ENCODE measurements at places on chromosomes 7 and 10.

GRCh38 chr10:107554333-107554732, 389.8 kb upstream of the SORCS1 start:
- no peak for DNase-seq

- no peak for DNase-seq
Measured at GRCh38 chr10:125105706-125106255, 54.6 kb downstream of the CTBP2 start.

GRCh38 chr10:93073539-93074146, at the start of gene CYP26A1:
CYP26A1 (plus strand) TSS chr10:93073893; CDS start chr10:93073935, 42 bp downstream.
- no peak for DNase-seq

GRCh38 chr7:101169838-101170551, 4.6 kb upstream of the VGF start:
- DNase-seq, result peak; percentile 83

- no peak for DNase-seq
Measured at GRCh38 chr10:101286248-101287046, 57.2 kb upstream of the LBX1 start.

DNA sequence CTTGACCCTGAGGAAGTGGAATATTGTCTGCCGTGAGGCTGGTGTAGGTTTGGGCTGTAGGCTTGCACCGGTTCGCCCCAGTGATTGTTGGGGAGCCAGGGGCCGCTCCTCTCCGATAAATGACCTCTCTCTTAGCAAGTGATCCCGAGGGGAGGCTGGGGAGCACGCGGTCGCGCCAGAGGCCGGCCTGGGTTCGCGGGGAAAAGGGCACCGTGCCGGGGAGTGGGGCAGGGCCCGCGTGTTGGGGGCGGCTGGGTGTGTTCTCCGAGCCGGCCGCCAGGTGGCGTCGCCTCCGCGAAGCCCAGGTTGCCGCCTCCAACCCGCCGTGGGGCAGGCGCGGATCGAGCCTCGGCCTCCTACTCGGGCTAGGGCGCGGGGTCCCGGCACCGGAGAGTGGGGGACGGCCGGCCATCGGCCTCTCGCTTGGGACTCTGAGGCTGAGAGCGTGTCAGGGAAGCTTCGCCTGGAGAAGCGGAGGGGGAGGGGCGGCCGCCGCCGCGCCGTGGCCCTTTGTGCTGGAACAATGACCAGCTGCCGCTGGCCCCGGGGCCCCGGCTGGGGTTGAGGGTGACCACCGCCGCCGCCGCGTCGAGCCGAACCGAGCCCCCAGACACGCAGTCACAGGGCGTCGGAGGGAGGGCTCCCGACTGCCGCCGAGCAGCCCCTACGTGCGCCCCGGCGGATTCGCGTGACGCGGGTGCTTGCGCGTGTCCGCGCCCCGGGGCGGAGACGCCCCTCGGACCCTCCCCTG, 442 bp upstream of the LZTS2 start:
- peak; percentile 80 for DNase-seq

GRCh38 chr10:7565871-7566270, 100.9 kb downstream of the ITIH5 start:
- DNase-seq, result no peak

- no peak for DNase-seq
Measured at GRCh38 chr7:45890902-45891461, 2.7 kb downstream of the IGFBP1 start.

- DNase-seq, result no peak
Measured at GRCh38 chr10:52756966-52757365, 15.6 kb downstream of the MBL2 start.

All from stimulated activated CD4-positive, alpha-beta T cell treated with anti-CD3 and anti-CD28 coated beads, Interleukin-4, amount 100 ng/mL, for 1 hour (primary cell).